IPS DF 6.9 (cell line): ENCODE measurements at places on chromosomes 11 and 22.

DNA sequence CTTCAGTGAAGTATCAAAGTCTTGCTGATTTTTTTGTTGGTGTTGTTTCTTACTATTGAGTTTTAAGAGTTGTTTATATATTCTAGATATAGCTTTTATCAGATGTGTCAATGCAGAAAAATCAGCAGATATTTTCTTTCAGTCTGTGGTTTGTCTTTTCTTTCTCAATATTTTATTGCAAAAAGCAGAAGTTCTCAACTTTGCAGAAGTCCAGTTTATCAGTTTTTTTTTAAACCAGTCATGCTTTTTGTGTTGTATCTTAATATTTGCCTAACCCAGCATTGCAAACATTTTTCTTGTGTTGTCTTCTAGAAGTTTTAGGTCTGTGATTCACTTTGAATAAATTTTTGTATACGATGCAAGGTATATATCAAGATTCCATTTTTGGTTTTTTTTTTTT is 7.0 kb downstream of the ASRGL1 start:
- no peak for DNase-seq

DNA sequence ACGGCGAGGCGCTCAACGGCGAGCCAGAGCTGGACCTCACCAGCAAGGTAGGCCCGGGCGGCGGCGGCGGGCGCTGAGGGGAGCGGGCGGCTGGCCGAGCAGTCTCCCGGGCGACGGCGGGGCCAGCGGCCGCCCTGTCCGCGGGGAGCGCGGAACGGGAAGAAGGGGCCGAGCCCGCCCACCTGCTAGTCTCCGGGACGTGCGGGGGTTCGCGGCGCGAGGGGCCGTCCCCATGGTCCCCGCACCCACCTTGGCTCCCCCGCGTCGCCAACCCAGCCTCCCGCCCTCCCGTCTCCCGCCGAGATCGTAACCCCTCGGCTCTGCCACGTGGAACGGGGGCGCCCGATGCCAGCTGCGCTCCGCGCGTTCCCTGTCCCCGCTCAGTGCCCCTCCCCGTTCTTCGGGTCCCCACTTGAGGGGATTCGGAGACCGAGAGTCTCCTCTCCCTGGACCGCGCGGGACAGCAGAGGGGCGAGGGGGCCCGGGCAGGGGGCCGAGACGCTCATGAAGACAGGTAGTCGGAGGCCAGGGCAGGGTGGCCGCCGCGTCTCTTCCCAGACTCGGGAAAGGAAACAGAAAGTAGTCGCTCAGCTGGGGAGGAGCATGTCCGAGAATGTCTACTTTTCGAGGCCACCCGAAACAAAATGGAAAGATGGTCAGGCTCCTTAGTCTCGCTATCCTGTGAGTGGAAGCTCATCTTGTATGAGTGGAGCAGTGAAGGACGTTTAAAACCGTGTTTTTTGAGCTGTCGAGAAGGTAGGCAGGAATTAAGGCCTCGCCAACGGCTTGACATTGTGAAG is 557 bp downstream of the GTPBP1 start:
- no peak for DNase-seq

DNA sequence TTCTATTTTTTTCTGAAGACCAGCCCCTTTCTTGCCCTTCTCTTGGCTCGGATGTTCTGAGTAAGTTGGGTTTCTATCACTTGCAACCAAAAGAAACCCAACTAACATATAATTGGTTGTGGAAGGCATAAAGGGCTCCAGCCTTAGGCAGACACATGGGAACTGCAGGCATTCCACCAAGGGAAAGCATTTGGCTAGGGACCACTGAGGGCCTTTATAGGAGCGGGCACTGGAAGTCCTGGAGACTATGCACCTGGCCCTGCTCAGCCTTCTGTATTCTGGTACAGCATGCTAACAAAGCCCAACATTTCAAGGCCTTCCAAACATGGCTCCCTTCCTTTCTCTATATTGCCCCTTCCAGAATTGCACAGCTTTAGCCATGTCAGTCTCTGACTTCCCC is 17.6 kb upstream of the LMO1 start:
- no peak for DNase-seq

DNA sequence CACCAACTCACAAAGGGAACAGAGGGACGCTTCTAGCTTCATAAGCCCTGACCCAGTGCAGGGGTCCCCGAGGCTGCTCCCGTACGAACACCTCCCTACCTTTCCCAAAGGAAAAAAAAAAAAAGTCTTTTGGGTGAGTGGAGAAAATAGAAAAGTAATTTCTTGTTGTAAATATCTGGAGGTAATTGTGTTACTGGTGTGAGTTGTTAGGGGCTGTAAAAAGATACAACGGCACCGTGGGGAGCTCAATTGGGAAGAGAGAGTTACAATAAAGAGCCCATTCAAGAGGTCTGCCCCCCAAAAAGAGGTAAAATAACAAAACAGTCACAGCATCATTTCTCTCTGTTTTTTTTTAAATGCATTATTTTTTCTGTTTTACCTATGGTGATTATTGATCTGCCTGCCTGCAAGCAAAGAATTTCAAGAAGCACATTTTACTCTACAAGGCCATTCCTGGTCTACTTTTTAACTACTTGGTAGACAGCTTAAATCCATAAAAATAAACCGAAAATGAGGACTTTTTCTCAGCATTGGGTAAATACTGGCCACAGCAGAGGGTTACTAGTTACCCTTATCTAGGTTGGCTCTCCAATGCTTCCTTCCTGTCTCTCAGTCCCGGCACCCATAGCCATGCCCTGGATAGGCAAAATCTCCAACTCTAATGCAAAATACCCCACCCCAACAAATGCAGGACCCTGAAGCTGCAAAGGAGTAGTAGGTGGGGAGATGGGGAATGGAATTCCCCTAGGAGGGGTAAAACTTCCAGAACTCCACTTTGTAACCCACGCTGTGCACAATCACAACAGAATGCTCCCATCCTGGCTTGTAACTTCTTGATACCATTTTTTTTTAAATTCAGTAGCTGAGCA is 3.1 kb downstream of the PAX6 start:
- DNase-seq, result no peak

DNA sequence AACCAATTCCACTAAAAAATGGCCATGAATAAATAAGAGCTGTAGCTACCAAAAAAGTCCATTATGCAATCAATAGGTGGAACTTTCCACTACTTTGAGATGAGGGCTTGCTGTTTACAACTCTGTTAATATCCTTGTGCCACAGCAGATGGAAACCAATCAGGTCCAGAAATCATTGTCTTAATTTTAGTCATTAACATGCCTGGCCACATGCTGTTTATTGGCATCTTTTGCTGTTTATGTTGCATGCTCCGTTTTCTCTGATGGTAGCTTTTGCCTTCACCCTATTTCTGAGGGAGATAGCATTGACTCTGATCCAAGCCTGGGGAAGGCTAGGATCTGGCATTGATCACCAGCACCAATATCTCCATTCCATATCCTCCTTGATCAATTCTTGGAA is 192.9 kb upstream of the SEZ6L start:
- no peak for DNase-seq

GRCh38 chr11:3205261-3206155 is 13.1 kb downstream of the MRGPRG start:
- no peak for DNase-seq

DNA sequence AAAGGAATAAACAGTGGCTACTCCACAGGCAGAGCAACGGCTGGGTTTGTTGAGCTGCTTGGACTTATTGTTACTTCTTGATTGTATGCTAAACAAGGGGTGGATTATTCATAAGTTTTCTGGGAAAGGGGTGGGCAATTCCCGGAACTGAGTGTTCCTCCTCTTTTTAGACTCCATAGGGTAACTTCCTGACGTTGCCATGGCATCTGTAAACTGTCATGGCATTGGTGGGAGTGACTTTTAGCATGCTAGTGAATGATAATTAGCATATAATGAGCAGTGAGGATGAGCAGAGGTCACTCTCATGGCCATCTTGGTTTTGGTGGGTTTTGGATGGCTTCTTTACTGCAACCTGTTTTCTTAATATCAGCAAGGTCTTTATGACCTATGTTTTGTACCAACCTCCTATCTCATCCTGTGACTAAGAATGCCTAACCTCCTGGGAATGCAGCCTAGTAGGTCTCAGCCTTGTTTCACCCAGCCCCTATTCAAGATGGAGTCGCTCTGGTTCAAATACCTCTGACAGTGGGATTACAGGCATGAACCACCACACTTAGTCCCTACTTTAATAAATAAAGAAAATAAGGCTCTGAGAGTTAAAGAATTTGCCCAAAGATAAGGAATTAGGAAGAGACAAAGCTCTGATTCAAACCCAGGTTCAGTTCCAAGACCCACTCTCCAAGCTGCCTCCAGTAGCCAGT is 65.6 kb upstream of the CLMP start:
- no peak for DNase-seq

DNA sequence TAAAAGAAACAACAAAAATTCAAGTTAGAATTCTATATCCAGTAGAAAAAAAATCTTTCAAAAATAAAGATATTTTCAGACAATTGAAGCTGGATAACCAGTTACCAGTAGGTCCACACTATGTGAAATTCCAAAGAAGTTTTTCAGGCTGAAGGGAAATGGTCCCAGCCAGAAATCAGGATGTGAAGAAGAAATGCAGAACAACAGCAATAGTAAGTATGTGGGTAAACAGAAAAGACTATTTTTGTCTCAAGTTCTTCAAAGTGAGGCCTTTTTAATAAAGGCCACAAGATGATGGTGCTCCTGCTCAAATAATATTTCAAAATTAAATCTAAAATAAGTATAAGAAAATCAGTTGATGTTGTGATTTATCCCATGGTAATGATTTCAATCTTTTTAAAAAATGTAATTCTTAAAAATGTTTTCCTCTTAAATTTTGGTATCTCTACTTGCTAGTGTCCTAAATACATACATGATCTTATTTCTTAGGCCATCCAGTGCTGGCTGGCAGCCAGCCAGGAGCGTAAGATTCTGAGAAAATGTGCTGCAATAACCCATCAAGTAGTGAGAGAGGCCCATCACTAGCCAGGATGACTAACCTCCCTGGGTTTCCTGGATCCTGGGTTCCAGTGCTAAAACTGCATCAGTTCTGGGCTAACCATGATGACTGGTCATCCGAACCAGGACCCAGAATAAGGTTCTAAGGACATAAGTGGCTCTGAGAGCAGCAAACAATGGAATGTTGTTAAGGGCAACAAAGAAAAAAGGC is 15.6 kb upstream of the UCP3 start:
- DNase-seq, result no peak

DNA sequence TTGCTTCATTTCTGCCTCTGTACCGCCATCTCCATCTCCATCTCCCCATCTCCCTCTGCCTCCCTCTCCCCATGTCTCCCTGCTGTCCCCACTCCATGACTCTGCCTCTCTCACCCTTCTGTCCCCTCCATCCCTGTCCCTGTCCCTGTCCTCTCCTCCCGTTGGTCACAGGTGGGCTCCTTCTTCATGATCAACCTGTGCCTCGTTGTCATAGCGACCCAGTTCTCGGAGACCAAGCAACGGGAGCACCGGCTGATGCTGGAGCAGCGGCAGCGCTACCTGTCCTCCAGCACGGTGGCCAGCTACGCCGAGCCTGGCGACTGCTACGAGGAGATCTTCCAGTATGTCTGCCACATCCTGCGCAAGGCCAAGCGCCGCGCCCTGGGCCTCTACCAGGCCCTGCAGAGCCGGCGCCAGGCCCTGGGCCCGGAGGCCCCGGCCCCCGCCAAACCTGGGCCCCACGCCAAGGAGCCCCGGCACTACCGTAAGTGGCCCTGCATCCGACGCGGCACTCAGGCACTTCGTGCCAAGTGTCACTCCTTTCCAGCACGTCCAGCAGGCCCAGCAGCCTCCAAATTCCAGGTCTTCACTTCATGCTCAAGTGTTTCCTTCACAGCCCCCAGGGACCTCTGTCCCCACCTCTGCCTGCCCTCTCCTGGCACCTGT is 76.0 kb downstream of the CACNA1I start:
- no peak for DNase-seq

DNA sequence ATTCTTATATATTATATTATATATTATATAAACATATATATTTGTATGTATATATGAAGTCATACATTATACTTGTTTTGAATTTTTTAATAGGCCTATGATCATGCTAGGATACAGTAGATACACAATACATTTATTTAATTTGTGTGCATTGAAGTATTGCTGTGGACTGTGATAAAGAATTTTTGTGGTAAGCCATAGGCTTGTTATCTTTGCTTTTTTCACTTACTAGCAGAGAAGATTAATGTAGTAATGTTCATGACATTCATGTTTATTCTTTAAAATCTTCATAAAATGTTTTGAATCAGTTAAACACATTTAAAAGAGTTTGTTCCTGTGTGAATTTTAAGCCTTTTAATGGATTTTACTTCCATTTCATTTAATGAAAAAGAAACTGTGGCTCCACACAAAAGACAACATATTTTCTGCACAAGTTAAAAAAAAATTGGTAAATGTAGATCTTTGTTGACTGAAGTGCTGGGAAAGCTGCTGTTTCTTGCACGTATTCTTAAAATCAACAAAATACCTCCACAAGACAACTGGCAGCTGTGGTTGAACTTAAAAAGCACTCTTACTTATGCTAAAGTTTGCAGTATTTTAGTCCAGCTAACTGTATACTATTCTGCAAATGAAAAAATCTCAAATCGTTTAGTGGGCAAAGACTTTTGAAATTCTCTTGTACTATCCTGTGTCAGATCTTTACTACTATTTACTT is 156.2 kb downstream of the TMEM135 start:
- no peak for DNase-seq

DNA sequence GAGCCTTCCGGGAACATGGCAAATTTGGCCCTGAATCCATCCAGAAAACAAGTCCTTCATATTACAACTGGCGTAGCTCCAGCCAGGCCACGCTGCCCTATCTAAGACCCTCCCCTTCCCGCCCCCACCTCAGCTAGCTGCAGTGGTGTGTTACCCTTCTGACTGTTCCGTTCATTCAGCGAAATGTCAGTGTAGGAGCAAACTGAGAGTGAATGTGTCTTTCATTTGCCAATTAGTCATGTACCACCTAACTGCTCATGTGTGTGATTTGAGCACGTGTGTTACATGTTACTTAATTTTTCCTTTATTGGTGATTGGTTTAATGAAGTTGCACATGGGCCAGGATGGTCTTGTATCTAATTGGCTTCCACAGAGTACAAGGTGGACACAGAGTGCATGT is 34.8 kb upstream of the POU2AF1 start:
- no peak for DNase-seq

DNA sequence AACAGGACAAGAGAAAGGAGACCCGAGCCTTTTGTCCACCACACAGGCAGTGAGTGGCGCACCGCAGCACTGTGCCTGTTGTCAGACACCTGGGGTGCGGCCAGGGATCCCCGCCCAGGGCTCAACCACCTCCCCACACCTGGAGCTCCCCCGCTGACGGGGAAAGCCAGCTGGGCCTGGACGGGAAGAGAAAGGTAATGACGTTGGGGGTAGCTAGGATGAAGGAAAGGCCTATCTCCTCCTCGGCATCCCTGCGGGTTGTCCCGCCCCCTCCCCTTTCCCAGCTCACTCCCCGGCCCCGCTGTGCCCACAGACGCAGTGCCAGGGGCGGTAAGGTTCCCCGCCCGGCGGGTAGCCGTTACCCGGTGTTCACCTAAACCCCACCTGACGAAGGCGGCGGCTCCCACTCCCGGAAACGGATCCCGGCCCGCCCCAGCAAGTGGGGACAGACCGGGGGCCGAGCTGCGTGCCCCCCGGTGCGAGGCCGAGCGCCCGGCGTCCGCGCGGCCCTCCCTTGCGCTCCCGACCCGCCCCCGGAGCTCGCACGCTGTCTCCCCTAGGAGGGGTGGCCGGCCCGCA is 495 bp downstream of the HYOU1 start:
- no peak for DNase-seq
